ENCODE measurements at places on chromosomes 2 and 18. TPM values are rescaled to one million over a fixed set of nuclear protein-coding genes. Genes with fewer than 3 reads are reported as not detected.

GNAL gene
- 1.5 TPM for total RNA-seq

DNA sequence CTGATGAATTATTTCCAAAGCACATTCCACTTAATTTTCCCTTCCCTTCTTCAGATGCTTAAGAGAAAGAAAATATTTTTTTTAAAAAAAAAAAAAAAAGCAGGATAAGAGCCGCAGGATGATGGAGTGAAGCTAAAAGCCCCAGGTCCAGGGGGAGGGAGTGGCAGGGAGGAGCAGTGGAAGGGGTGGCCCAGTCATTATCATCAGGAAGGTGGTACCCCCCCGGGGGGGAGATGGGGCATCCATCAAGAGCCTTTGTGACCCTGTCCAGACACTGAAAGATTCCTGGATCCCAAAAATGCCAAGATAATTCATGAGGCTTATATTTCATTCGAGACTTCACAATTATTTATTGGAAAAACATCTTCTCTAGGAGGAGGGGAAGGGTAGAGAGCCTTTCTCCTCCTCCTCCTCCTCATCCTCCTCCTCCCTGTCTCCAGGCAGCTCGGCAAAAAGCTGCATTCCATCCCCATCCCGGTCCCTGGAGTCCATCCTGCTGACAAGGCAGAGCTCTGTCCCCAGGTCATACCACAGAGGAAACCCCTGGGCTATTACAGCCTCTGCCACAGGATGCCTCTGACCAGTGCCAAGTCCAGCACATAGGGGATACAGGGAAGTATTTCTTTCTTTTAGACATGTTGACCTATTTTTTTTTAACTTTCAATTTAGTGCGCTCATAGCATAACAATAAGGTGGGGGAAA lies 125.3 kb downstream of the TWIST2 start:
- DNase-seq: no peak

- DNase-seq: no peak
Measured at GRCh38 chr18:60676815-60677214, 304.2 kb upstream of the MC4R start.

GRCh38 chr2:216872040-216872439 lies 12.2 kb upstream of the TNP1 start:
- DNase-seq: no peak

HAAO gene
- 18.9 TPM for total RNA-seq

SFT2D3 gene
- total RNA-seq: 8.5 TPM

Measured in left colon (tissue), 2 donors.